ENCODE measurements at places on chromosomes 1 and 21.

DNA sequence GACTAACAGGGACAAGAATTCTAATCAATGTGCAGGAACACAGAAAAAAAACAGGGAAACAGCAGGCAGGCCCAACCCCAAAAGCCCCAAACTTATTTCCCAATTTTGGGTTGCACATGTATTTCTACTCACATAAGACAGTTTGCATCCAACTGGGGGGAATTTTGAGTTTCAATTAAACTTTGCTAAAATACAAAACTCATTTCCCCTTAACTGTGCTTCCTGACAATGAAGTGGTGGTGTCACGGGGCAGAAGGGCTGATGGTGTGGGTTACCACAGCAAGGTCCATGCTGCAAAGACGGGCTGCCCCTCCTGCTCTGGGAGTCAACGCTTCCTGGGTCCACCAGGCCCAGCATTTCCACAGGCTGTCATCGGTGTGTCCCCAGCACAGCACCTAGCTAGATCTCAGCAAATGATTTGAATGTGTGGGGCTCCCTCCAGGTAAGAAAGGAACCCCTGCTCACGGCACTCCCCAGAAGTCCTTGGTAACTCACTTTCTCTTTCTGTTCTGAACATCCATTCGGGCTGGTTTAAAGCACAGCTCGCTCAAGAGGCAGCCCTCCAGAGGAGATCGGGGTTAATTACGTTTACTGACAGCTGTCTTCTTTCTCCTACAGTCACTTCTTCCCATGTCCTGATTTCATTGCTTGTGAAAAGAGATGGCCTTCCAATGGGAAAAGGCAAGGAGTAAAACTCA, 27.4 kb downstream of the HIVEP3 start:
- DNase-seq: peak; percentile 7

DNA sequence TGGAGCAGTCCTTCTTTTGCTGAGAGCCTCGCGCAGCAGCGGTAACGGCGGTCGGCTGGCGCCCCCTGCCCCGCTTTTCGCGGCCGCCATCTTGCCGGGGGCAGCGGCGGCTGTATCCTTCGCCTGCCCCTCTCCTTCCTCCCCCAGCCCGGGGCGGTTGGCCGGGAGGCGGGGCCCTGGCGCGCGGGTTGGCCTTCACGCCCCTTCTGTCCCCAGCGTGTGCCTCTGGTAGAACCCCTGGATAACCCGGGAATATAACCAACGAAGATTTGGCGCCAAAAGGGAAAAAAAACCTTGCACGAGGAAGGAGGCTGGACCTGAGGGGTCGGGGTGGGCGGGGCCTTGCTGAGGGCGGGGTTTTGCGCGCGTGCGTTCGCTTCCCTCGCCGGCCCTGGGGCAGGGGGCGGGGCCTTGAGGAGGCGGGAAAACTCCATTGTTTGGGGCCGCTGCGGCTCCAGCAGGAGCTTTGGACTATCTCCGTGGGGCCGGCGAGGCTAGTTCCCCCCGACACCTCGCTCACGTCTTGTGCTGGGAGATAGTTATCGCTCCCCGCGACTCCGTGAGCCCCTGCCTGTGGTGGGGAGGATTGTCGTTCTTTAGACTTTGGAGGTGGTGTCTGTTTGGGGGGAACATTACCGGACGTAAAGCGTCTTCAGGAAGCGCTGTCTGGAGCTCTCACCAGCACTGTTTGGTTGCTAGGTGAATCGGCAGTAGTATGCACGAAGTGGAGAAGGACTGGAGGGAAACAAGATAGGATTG, 689 bp downstream of the NASP start:
- DNase-seq: peak; percentile 80

- DNase-seq: no peak
These were observed 88.9 kb downstream of the PROX1 start for GRCh38 chr1:214076708-214077065.

- no peak for DNase-seq
These were observed 11.8 kb upstream of the SDHB start for GRCh38 chr1:17065666-17066065.

DNA sequence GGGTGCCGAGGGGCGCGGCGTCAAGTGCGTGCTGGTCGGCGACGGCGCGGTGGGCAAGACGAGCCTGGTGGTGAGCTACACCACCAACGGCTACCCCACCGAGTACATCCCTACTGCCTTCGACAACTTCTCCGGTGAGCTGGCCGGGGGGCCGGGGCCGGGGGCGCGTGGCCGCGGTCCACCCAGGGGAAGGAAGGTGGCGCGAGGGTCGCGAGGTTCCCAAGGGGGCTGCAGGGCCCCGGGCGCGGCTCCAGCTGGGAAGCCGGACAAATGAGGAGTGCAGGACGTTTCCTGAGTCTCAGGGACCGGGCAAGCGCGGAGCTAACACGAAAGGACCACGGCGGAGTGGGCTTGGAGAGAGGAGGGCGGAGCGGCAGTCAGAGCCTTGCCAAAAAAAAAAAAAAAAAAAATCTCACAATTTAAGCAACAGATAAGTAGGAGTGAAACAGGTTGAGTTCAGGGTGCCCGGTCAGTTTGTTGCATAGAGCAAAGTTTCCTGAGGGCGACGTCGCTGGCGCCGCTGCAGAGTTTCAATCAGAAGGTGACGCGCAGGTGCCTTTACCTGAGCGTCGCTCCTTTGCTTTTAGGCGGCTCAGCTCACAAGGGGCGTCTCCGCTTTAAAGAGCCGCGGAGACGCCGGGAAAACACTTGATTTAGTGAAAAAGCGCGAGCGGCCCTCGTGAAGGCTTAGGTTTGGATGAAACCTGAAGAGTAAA, 750 bp downstream of the RHOU start:
- no peak for DNase-seq
